Parietal lobe (tissue), 2 donors: ENCODE measurements at places on chromosomes 13 and 19. TPM values are rescaled to one million over a fixed set of nuclear protein-coding genes. Genes with fewer than 3 reads are reported as not detected.

ZNF99 gene
- 1.6 TPM for total RNA-seq

ZNF557 gene
- total RNA-seq: 35.4 TPM

SPACA4 gene
- total RNA-seq: not detected

ZNF628 gene
- total RNA-seq: 1.6 TPM

LSR gene
- 3.1 TPM for total RNA-seq

ZNF681 gene
- 21.9 TPM for total RNA-seq

TMEM221 gene
- total RNA-seq: 0.63 TPM

SLC25A30 gene
- 8.5 TPM for total RNA-seq

PNMA8B gene
- 14.4 TPM for total RNA-seq
